ENCODE measurements at places on chromosomes 4 and X.

DNA sequence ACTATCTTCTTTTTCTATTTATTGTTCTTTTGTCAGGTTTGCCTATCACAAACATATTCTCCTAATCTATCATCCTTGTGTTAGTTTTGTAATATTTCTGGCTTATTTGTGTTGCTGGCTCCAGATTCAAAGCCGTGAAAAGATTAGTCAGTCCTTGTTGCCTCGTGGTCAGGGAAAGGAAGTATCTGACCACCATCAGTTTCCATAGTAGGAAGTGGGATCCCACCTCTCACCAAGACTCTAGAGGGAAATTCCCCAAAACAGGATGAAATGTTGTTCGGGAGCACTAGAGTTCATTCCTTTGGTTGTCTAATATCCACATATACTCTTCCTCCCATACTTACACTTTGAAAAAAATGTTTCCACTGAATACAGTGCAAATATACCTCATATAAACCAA, 131.0 kb upstream of the HUWE1 start:
- no peak for DNase-seq

- no peak for DNase-seq
Observed at GRCh38 chr4:87614292-87614890, 6.1 kb downstream of the DSPP start.

DNA sequence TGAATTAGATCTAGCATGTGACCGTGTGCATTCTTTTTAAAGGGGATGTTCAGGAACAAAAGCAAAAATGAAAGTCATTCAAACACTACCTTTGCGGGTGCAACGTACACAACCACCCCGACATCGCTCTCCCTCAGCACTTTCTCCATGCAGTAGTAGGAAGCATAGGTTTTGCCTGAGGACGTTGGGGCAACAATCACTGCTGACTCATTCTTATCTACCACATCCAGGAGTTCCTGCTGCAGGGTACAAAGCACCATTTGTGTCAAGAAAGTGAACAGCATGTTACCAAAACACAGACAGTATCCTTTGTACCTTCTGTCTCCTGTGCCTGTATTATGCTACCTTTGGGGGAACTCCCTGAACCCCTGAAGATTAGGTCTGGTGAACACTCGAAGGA, 58.6 kb downstream of the DDX60L start:
- DNase-seq = no peak

DNA sequence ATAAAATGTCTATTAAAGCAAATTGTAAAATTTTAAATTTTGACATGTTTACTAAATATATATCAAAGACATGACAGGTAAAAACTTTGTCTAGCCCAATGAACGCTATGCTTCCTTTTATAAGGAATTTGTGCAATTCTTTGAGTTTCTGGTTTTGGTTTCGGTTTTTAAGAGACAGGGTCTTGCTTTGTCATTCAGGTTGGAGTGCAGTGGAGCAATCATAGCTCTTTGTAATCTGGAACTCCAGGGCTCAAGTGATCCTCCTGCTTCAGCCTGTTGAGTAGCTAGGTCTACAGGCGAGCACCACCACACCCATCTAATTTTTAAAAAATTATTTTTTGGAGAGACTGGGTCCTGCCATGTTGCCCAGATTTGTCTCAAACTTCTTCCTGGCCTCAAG, 60.7 kb downstream of the BLTP1 start:
- no peak for DNase-seq

GRCh38 chrX:120302434-120302833, 8.8 kb downstream of the TMEM255A start:
- DNase-seq = no peak
